ENCODE measurements at places on chromosomes 12 and 14. TPM values are rescaled to one million over a fixed set of nuclear protein-coding genes. Genes with fewer than 3 reads are reported as not detected.

TAMALIN gene
- total RNA-seq = 42.7 TPM

GPRC5D gene
- 0.11 TPM for total RNA-seq

MIP gene
- total RNA-seq = 0.07 TPM

GNPNAT1 gene
- 46.2 TPM for total RNA-seq

TTC6 gene
- total RNA-seq = not detected

PDZRN4 gene
- not detected for total RNA-seq
